ENCODE measurements at places on chromosomes 7 and 10. TPM values are rescaled to one million over a fixed set of nuclear protein-coding genes. Genes with fewer than 3 reads are reported as not detected.

GRCh38 chr7:153381275-153382040, 621.9 kb downstream of the ACTR3B start:
- DNase-seq = no peak

DNA sequence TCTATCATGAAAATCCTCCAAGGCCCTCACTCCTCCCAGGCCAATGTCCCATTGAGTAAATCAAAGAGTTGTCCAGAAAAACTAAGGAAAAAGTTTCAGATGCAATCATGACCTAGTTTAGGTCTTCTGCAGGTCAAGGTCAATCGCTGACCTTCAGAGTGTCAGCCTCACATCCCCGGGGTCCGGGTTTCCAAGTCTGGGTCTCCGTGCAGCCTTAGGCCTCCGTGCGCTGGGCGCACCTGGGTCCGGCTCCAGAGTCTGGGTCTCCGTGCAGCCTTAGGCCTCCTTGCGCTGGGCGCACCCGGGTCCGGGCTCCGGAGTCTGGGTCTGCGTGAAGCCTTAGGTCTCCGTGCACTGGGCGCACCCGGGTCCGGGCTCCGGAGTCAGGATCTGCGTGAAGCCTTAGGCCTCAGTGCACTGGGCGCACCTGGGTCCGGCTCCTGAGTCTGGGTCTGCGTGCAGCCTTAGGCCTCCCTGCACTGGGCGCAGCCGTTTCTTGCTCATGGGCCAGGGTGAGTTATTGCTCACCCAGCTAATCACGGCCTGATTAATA, 236.2 kb downstream of the TCERG1L start:
- DNase-seq = no peak

DNA sequence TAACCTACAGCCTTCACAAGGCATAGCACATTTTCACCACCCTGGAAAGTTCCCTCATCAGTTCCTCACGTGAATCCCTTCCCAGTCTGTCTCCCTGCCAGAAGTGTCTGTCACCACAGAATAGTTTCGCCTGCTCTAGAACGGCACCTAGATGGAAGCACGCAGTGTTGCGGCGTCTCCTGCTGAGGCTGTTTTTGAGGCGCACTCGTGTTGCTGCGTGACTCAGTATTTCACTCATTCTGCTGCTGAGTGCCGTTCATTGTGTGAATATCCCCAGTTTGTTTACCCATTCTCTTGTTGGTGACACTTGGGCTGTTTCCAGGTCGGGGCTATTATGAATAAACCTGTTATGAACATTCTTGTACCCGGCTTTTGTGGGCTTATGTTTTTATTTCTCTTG, 12.8 kb downstream of the NOS3 start:
- no peak for DNase-seq

GRCh38 chr10:122018951-122019413, 30.0 kb downstream of the TACC2 start:
- DNase-seq = no peak

- DNase-seq = no peak
Measured at GRCh38 chr7:64951250-64951848, 39.5 kb downstream of the ZNF117 start.

- no peak for DNase-seq
Measured at GRCh38 chr7:52518869-52519268, 516.6 kb upstream of the POM121L12 start.

- no peak for DNase-seq
Measured at GRCh38 chr7:22387583-22387982, 30.6 kb upstream of the RAPGEF5 start.

Gene PSMA2
- total RNA-seq = 83.6 TPM

Gene CYP2E1
- total RNA-seq = 0.62 TPM

Gene ACTL6B
- total RNA-seq = 2.4 TPM

Gene RBP3
- not detected for total RNA-seq

Gene SMKR1
- not detected for total RNA-seq

Gene VPS37D
- 12.9 TPM for total RNA-seq

Measured in type B pancreatic cell (in vitro differentiated cells).